Epithelial cell of prostate (primary cell): ENCODE measurements at places on chromosomes 13 and 19.
A peak's percentile ranks its signal among the peaks of the same experiment; 100 is the strongest.

GRCh38 chr13:99472122-99472440 lies 29.2 kb upstream of the TM9SF2 start:
- DNase-seq = no peak

DNA sequence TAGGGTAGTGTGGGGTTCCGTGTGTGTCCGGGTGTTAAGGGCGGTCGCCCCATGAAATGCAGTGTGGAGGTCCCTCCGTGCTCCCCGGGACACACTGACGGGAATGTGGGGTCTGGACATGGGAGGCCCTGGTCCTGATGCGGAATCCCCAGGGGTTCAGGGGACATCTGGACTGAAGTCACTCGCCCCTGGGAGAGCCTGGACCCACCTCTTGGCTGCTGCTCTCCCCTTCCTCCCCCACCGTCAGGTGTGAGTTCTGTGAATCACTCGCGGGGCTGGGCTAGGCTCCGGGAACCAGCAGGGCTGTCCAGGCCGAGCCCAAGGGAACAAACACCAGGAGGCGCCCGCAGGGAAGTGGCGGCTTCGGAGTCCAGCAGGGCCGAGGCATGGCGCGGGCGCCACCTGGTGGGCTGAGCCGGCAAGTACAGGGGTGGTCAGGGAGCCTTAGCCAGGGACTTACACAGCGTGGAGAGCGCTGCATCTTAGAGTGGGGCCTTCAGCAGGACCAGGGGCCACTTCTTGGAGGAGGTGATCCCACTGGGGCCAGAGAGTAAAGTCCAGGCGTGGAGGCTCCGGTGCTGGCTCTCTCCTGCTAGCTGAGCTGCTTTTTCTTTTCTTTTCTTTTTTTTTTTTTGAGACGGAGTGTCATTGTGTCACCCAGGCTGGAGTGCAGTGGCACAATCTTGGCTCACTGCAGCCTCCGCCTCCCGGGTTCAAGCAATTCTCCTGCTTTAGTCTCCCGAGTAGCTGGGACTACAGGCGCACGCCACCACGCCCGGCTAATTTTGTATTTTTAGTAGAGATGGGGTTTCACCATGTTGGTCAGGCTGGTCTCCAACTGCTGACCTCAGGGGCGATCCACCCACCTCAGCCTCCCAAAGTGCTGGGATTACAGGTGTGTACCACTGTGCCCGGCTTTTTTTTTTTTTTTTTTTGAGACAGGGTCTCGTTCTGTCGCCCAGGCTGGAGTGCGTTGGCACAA lies 20.1 kb downstream of the WTIP start:
- DNase-seq = peak; percentile 56

DNA sequence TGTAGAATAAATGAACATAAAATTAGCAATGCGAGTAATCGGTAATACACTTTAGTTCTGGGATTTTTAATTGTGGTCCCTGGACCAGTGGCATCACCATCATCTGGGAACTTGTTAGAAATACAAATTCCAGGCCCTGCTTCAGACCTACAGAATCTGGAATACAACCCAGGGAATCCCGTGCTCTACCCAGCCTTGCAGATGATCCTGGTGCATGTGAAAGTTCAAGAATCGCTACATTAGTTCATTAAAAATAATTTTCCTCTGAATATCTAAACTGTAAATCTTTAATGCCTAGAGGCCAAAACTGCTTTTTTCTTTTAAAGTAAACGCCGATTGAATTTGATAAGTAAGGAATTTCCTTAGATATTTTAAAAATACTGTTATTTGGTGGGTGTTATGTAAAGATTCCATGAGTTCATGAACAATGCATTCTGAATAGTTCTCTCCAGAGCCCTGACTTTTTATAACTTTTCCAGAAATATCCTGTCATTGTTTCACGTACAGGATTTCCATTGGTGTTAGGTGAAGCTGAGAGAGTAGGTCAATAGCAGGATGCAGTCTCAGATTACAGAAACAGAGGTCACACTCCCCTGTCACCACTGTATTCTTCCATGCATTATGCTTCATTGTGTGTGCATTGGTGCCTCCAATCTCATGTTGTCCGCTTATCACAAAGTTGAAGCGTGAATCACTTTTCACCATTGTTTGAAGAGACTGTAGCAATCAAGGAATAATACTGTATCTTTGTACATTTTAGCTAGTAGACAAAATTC lies 596.5 kb upstream of the KLF12 start:
- DNase-seq = no peak

- no peak for DNase-seq
Measured at GRCh38 chr13:30752201-30752797, 17.0 kb downstream of the ALOX5AP start.

GRCh38 chr13:101406791-101407190 lies 9.5 kb downstream of the NALCN start:
- DNase-seq = no peak

- DNase-seq = no peak
Measured at GRCh38 chr19:45152504-45153338, 8.1 kb downstream of the NKPD1 start.

DNA sequence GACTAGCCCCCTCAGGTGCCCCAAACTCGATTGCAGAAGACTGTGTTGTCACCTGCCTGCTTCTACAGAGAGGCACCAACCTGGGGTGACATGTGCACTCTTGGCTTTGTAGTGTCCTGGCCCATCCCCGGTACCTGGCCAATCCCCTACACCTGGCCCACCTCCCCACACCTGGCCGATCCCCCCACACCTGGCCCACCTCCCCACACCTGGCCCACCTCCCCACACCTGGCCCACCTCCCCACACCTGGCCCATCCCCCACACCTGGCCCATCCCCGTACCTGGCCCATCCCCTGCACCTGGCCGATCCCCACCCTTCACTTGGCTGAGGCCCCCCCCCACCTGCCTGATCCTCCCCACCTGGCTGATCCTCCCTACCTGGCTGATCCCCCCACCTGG lies 25.4 kb downstream of the ATP11A start:
- DNase-seq = no peak

DNA sequence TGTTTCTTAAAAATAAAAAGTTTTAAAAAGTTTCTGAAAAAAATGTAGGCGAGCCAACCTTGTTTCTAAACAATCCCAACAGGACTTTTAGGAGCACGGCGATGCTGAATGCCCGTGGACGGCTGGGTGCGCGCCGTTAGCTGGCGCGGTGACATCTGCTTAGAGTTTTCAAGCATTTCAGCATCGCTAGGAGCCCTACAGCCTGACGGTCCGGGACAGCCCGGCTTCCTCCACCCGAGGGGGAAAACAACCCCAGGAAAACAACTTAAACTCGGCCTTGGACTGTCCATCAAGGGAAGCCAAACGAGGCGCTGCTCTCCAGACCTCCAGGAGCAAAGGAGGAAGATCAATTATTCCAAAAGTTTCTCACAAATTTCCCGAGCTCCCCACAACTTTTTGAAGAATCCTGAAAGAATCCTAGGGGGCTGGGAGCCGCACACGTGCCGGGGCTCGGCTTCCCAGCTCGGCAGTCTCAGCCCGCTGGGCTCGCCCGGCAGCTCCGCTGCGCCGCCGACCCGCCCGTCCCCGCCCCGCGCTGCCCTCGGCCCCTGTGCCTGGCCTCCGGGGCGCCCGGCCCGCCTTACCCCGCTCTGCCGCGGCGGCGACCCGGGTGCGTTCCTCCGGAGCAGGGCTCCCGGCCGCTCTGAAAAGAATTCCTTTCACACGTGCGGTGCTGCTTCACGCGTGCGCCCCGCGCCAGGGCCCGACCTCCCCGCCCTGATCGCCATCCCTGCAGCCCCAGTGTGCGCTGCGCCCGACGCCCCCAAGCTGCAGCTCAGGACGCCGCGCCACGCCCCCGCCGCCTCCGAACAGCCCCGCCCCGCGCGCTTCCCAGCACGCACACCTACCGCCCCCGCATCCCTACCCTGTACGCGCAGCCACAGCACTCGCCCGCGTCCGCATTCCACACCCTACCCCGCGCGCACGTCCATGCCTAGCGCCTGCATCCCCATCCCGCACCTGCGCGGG lies at the start of gene GJA3:
Gene GJA3, minus strand, starts transcription at position 747 of the 969 bp plus-strand sequence. CDS start 17,764 bp downstream, outside the sequence.
- no peak for DNase-seq

- DNase-seq = no peak
Measured at GRCh38 chr19:16142032-16142580, 1.4 kb upstream of the HSH2D start.

DNA sequence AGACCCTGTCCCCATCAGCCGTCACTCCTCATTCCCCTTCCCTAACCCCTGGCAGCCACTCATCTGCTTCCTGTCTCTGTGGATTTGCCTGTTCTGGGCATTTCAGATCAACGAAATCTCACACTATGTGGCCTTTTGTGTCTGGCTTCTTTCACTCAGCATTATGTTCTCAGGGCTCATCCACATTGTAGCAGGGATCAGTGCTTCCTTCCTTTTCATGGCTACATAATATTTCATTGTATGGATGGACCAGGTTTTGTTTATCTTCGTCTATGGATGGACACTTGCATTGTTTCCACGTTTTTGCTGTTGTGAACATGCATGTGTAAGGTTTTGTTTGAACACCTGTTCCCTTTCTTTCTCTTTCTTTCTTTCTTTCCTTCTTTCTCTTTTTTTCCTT lies 41.3 kb downstream of the NWD1 start:
- DNase-seq = no peak

DNA sequence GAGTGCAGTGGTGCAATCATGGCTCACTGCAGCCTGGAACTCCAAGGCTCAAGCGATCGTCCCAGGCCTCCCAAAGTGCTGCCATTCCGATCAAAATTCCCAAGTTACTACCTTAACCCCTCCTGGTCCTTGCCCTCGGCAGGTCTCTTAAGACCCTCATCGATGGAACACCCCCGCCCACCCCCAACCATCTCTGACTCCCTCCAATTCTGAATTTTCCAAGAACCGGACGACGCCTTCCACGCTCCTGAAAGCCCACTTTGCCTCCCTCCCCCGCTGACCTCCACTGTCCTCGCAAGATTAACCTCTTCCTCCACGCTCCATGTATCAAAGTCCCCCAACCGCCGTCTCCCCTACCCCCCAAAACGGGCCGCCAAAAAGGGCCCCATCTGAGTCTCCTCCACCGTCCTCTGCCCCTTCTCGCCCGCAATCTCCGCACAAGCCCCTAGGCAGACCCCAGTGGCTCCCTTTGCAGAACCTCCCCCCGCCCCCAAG lies 539 bp downstream of the DAPK3 start:
- no peak for DNase-seq

- DNase-seq = no peak
Measured at GRCh38 chr13:98930151-98930591, 47.7 kb downstream of the DOCK9 start.

GRCh38 chr19:38801359-38802095 lies 11.2 kb downstream of the LGALS4 start:
- no peak for DNase-seq

DNA sequence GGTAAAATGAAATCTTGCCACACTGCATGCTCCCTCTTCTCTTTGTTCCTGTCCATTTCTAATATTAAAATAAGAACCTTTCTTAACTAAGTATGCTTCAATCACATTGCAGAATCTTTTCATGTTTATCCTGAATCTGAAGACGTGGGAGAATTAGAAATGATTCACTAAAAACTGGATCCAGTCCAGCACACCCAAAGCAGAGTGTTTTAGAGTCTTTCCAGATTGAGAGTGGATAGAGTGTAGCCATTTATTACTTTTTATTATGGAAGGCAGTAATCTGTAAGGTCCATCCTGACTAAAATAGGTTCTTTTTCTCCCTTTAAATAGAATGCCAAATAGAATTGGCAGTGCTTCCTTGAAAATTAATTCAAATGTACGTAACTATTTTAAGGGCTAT lies 453.5 kb downstream of the TDRD3 start:
- DNase-seq = no peak

- no peak for DNase-seq
Measured at GRCh38 chr13:40706439-40706838, 40.0 kb upstream of the FOXO1 start.

- no peak for DNase-seq
Measured at GRCh38 chr13:80307401-80307987, 33.4 kb downstream of the SPRY2 start.

DNA sequence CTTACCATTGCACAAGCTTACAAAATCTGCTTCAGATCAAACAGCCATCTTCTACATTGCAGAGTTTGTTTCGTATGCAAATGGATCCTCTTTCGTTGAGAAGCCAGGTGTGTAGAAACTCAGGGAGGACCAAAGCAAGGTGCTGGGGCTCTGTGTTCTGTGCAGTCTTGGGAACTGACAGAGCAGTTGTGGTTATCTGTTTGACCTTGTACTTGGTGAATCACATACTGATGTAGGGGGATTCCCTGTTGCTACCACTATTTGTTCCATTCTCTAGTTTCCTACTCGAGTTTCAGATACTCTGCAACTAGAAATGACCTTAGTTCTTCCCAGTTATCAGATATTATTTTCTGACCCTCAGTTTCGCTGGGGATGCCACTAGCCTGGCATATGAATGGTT lies 95.2 kb upstream of the CLDN10 start:
- no peak for DNase-seq

DNA sequence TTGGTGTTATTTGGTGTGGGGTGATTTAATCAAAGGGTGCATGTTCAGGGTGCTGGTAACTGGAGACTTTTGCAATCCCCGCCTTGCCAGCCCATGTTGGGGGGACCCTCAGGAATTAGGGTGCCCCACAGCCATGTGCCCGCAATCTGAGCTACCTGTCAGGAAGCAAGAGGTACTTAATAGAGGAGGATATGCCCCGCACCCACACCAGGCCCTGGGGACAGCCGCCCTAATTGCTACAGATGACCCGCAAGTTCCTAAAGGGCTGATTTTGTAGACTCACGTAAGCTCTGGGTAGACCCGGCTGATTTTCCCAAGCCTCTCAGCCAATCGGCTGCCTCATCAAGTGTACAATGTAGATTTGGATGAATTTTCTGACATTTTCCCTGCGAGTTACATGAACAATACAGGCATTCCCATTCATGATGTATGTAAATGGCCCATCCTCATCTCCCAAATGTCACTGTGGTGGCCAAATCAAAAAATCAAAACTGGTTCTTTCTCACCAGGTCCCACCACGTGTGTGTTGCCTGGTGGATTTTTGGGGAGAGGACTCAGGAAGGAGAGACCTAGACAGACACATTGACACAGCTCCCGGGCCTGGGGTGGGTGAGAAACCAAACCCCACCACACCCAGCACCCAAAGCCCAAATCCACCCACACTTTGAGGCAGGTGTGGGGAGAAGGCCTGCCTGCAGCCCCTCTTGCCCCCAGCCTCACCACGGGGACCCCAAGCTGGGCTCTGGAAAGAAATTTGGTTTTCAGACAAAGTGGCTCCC lies 119.2 kb upstream of the SPACA7 start:
- DNase-seq = no peak

- no peak for DNase-seq
Measured at GRCh38 chr13:77907666-77908341, 10.8 kb downstream of the EDNRB start.

DNA sequence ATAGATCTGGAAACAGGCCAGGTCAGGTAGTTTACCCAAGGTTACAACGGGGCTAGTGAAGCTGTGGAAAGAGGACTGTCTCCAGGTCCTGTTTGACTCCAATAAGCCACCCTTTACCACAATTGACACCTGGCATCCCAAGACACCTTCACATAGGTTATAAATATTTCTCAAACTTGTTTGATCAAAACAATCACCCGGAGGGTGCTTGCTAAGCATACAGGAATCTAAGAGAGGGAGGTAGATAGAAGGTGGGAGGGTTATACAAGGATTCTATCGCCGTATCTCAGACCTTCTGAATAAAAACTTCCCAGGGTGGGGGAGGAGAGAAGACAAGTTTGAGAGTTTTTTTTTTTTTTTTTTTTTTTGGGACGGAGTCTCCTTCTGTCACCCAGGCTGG lies 55.4 kb downstream of the MICU2 start:
- DNase-seq = no peak

GRCh38 chr13:83531022-83531421 lies 351.3 kb downstream of the SLITRK1 start:
- DNase-seq = no peak
